ENCODE measurements at places on chromosomes 11 and 22. TPM values are rescaled to one million over a fixed set of nuclear protein-coding genes. Genes with fewer than 3 reads are reported as not detected.

Gene KMT2A
- 28.1 TPM for total RNA-seq

Gene TYR
- total RNA-seq, result not detected

Gene ISX
- total RNA-seq, result not detected

Gene KDM4D
- total RNA-seq, result 1.9 TPM

Gene TMEM45B
- total RNA-seq, result not detected

Gene OLFML1
- total RNA-seq, result not detected
